ENCODE measurements at places on chromosomes 6 and 20. TPM values are rescaled to one million over a fixed set of nuclear protein-coding genes. Genes with fewer than 3 reads are reported as not detected.

BHLHE23 gene
- total RNA-seq = not detected

FOXP4 gene
- 3.5 TPM for total RNA-seq

TLDC2 gene
- total RNA-seq = not detected

RIOK1 gene
- 16.0 TPM for total RNA-seq

COL11A2 gene
- 0.13 TPM for total RNA-seq

LRRC73 gene
- total RNA-seq = 0.78 TPM

CLPSL1 gene
- total RNA-seq = not detected

EEF1A2 gene
- 3.5 TPM for total RNA-seq

KIF6 gene
- total RNA-seq = 0.33 TPM

NOL4L gene
- 5.5 TPM for total RNA-seq

TXLNB gene
- total RNA-seq = 0.03 TPM

NKAPL gene
- 1.7 TPM for total RNA-seq

PFDN4 gene
- 31.9 TPM for total RNA-seq

DDO gene
- total RNA-seq = 3.6 TPM

HTR1E gene
- not detected for total RNA-seq

FNDC1 gene
- 0.46 TPM for total RNA-seq

SLC35D3 gene
- not detected for total RNA-seq

POPDC3 gene
- 14.8 TPM for total RNA-seq

MRAP2 gene
- total RNA-seq = 2.7 TPM

RSPO3 gene
- total RNA-seq = 8.0 TPM

CRISP3 gene
- total RNA-seq = not detected

FLRT3 gene
- total RNA-seq = 0.52 TPM

ECT2L gene
- not detected for total RNA-seq

TCFL5 gene
- 19.5 TPM for total RNA-seq

SLC52A3 gene
- total RNA-seq = not detected

GCNT2 gene
- total RNA-seq = 2.0 TPM

C6orf52 gene
- total RNA-seq = not detected

PLA2G7 gene
- total RNA-seq = not detected

HSPA12B gene
- not detected for total RNA-seq

NKX2-2 gene
- not detected for total RNA-seq

KHDC1L gene
- not detected for total RNA-seq

GSTA4 gene
- total RNA-seq = 21.1 TPM

SUMO4 gene
- total RNA-seq = 1.2 TPM

MEI4 gene
- not detected for total RNA-seq

FAM209B gene
- not detected for total RNA-seq

BRPF3 gene
- 24.4 TPM for total RNA-seq

ZNF334 gene
- total RNA-seq = 0.83 TPM

NOL7 gene
- total RNA-seq = 31.8 TPM

HLA-DRB5 gene
- total RNA-seq = not detected

RAMACL gene
- 2.0 TPM for total RNA-seq

PLCB4 gene
- 6.9 TPM for total RNA-seq

SMLR1 gene
- not detected for total RNA-seq

ENPP1 gene
- 37.4 TPM for total RNA-seq

HLA-DQA1 gene
- total RNA-seq = not detected

ANGPT4 gene
- total RNA-seq = not detected

MCHR2 gene
- total RNA-seq = not detected

RGS17 gene
- total RNA-seq = 13.9 TPM

HLA-DOB gene
- 0.10 TPM for total RNA-seq

CLVS2 gene
- not detected for total RNA-seq

FAM83B gene
- 0.03 TPM for total RNA-seq

LINC00237 gene
- total RNA-seq = not detected

TSPYL1 gene
- 97.4 TPM for total RNA-seq

SEMG2 gene
- not detected for total RNA-seq

Data from smooth muscle cell of the pulmonary artery (primary cell).